ENCODE measurements at places on chromosomes 5 and 9.

- DNase-seq, result no peak
Observed at GRCh38 chr9:133099726-133100505, 21.1 kb downstream of the RALGDS start.

DNA sequence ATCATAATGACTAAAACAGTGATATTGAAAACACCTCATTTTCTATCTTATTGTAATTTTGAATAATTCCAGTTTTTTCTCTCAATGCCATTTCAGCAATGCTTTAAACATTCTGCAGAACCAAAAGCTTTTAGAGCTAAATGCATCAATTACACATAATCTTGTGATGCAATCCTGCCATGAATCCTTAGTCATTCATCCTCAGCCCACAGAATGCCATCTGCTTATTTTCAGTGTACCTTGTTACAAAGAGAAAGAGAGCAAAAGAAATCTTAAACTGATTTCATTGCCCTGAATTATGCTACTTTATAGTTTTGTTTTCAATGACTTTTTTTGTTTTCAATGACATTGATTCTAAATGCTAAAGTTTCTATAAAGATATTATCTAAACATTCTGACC lies 1234.8 kb upstream of the C9orf72 start:
- no peak for DNase-seq

DNA sequence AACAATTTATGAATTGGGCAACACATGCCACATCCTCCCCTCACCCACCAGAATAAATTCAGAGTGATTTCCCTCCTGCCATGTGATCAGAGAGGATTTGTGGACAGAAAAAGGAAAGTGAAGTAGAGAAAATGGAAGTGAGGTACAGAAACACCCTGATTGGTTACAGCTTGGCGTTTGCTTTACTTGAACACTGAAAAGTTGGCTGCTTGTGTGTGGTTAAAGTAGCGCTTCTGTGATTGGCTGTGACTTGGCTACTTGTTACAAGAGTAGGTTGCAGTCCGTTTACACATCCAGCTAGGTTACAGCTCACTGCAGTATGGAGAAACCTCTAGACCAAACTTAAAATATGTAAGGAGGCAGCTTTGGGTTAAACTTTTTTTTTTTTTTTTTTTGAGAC lies 205.2 kb upstream of the ZNF608 start:
- no peak for DNase-seq

GRCh38 chr5:65037831-65038815 lies 269.4 kb downstream of the CWC27 start:
- DNase-seq, result no peak

DNA sequence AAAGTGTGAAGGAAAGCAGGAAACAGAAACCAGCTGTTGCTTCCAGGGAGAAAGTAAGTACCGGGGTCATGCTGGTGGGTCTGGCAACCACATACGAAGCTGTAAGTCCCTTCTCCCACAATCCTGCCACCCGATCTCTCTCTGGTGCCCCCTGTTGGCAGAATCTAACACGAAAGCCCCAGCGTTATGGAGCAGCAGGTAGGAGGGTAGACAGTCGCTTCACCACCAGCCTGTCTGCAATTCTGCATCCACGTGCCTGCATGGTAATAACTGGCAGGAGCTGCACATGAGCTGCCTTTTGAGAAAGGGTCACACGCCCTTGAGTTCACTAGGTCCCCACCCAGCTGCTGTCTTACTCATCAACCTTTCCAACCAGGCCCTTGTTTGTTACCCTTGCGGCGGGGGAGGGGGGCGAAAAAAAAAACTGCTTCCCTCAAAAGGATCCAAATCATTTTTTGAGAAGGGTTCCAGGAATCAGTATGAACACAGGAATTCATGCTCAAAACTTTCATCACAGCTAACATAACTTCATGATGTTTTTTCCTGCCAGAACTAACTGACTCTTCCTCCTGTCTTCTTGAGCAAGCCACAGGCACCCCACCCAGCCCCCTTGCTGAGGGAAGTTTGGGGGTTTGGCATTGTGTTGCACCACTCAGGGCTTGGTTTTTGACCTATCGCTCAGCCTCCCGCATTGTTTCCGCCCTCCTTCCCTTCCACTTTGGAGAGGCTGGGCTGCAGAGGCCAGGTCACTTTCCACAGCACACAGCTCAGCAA lies 19.6 kb upstream of the TMEM252 start:
- no peak for DNase-seq

GRCh38 chr5:102946971-102947370 lies 173.0 kb downstream of the GIN1 start:
- DNase-seq, result no peak

DNA sequence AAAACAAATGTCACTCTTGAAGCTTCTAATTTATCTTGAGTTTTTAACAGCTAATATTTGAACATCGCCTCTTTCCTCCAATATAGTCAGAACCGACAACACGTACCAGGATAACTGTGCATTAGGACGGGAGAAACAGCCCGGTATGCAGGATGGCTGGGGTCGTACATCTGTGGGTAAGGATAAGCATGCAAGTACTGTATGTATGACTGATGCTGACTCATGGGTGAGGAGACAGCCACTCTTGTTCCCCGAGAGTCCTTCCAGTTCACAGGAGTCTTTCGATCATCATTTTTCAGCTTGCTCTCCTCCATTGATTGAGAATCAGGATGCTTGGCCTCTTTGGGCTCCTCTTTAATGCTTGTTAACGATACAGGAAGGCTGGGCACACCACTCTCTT lies 102.3 kb downstream of the ZNF608 start:
- no peak for DNase-seq

DNA sequence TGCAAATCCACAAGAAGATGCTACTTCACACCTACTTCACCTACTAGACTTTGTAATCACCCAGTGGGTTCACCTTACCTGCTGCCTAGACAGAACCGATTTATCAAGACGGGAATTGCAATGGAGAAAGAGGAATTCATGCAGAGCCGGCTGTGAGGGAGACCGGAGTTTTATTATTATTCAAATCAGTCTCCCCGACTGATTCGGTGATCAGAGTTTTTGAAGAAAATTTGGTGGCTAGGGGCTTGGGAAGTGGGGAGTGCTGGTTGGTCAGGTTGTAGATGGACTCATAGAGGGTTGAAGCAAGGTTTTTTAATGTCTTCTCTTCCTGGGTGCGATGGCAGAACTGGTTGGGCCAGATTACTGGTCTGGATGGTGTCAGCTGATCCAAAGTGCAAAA lies 23.4 kb downstream of the SFXN1 start:
- no peak for DNase-seq

GRCh38 chr9:26775391-26775790 lies 117.2 kb downstream of the CAAP1 start:
- DNase-seq, result no peak

- DNase-seq, result no peak
Observed at GRCh38 chr9:121494192-121494591, 5.5 kb downstream of the GGTA1 start.

DNA sequence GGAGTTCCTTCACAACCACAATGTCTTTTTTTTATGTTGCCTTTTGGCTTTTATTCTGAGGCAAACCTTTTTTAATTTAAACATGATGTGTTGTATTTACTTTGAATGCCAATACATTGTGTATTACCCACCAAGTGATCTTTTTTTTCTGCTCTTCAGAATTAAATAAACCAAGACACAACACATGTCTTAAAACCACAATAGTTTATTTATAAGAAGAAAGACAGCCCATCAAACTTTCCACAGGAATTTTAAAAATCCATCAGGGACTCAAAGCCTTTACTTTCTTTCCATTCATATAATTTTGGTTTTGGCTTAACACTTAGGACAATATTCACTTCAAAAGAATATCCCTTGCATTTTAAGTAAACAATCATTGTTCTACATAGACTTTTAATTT lies 321.8 kb upstream of the MEF2C start:
- DNase-seq, result no peak

DNA sequence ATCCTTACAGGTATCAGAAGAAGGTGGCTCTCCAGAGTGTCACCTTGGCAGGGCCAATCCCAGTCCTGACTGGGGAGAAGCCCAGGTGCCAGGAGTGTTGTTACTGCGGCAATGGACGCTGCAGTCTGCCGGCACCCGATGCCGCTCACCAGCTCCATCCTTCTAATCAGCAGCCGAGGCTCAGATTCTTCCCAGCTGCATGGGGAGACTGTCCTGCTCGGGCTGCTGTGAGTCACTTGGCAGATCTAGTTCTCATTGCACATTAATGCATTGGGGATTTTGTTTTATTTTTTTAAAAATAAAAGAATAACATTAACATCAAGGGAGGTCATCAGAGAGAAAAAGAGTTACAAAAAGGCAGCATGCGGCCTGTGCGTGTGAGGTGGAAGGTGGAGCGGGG lies 115.8 kb downstream of the MTX3 start:
- DNase-seq, result no peak

DNA sequence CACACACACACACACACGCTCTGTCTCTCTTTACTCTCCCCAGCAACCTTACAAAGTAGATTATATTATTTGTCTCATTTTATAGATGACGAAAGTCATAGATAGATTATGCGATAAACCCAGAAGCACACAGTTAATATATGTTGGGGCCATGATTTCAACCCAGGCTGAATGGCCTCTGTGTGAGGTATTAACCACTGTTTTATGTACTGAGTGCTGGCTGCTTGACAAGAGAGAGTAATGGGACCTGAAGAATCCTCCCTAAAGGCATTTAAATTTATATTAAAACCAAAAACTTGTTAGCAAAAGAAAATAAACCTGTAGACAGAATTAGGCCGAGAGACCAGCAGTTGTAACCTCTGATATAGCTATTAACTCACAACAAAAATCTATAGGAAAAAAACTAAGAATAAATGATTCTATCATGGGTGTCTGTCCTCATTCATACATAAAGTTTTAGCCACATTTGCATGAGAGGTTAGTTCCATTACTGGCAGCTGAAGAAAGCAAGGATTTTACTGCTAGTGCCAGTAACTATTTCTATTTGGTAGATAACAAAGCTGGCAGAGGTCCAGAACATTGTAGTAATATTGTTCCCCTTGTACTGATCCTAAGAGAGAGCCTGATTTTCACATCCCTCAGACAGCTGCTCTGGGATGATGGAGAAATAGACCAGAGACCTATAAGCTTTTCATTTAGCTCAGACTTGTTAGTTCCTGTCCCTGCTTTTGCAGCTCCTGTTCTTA lies 250.9 kb downstream of the ADGRV1 start:
- no peak for DNase-seq

DNA sequence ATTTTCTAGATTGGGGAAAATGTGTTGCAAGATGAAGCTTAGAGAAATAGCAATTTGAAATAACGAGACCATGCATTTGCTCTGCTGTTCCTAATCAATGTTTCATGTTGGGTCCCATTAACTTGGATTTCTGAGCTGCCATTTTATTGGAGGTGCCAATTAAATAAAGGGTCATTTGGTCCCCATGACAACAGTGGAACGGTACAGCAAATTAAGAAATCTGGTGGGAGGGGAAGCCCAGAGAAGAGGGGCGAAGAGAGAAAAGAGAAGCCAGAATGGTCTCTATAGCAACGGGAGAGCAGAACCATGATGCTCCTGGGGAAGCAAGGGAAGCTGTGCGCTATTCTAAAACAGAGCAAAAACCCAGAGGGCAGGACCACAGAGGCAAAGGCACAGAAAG lies 120.2 kb downstream of the ENTREP1 start:
- no peak for DNase-seq

DNA sequence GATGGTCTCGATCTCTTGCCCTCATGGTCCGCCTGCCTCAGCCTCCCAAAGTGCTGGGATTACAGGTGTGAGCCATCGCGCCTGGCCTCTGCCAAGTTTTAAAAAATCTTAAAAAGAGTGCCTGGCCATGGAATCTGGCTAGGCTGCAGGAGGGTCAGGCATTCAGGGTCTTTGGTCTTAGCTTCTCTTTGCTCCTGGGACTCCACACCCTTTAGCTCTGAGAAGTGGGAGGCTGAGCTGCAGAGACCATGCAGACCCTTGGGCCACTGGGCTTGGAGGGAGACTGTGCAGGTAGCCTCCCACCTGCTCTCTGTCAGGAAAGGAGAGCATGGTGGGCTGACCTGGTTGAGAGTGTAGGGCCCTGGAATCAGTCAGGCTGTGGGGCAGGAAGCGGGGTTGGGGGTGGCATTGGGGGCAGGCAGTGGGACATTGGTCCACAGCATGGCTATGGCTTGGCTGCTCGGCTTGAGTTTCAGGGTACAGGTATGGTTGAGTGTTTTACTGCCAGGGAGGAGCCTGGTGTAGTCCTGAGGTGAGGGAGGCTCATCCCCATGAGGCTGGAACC lies 20.8 kb downstream of the PHF2 start:
- DNase-seq, result no peak

- DNase-seq, result no peak
Observed at GRCh38 chr5:53313145-53313544, 167.3 kb upstream of the FST start.

DNA sequence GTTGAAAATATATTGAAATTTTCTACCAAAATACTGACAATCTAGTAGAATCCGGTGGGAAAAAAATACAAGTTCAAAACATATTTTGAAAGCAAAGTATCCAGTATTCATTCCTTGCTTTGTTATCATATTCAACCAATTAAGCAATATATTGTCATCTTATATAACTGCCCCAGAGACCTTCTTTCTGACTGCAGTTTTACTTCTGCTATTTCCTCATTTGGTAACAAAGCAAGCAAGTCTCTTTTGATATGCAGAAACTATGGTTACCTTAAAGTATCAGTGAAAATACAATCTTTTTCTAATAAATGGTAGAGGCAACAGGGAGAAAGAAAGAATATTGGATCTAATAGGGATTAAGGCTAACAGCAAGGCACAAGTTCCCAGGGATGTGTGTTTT lies 663.7 kb upstream of the MEF2C start:
- no peak for DNase-seq

GRCh38 chr5:129601576-129601975 lies 141.5 kb downstream of the ADAMTS19 start:
- DNase-seq, result no peak

- DNase-seq, result no peak
Observed at GRCh38 chr9:18063856-18064390, 410.0 kb upstream of the ADAMTSL1 start.

DNA sequence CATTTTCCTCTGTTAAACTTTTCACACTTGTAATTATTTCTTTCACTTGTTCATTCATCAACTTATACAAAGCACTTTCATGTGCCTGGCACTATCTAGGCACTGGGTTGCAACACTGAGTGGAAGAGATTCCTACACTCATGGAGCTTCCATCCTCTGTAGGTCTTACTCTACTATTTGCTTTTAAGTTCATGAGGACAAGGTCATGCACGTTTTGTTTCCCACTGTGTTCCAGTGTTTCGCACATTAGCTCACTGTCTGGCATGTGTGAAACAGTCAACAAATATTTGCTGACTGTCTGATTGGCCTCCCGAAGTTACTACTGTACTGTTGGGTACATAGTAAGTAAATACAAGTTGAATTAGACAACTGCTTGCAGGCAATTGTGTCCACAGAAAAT lies 87.9 kb upstream of the IFNK start:
- no peak for DNase-seq
